Activated CD4-positive, alpha-beta memory T cell treated with anti-CD3 and anti-CD28 coated beads, Interleukin-2, amount 10 ng/mL, durations not matched to agents 7 days and 5 days (primary cell): ENCODE measurements at places on chromosomes 5 and 9. TPM values are rescaled to one million over a fixed set of nuclear protein-coding genes. Genes with fewer than 3 reads are reported as not detected.

DNA sequence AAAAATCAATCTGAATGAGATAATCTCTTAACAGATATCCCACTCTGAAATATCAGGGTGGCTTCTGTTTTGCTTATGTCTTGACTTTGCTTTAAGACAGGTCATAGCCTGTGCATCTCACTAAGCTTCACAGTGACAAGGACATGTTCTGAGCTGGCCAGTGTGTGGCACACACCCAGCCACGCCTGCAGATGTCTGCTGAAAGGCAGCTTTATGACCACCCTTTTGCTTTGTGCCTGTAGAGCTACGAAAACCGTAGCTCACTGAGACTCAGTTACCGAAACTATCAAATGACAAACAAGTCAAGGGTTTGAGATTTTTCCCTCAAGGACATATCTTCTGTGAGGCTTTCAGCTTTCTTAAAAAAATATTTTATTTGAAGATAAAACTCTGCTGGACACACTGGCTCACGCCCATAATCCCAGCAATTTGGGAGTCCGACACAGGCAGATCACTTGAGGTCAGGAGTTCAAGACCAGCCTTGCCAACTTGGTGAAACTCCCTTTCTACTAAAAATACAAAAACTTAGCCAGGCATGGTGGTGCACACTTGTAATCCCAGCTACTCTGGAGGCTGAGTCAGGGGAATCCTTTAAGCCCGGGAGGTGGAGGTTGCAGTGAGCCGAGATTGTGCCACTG, 233.2 kb downstream of the SPATA31A1 start:
- no peak overlapping the region for H3K27ac ChIP-seq
- no peak for DNase-seq
- H3K4me3 ChIP-seq, result no peak overlapping the region
- no peaks in the 10 kb centered on the region for H3K27me3 ChIP-seq
- H3K36me3 ChIP-seq, result no peaks in the 10 kb centered on the region

Gene TAF11L5
- not detected for total RNA-seq

GRCh38 chr5:165139262-165139661, 1633.8 kb downstream of the MAT2B start:
- DNase-seq, result no peak
- H3K27me3 ChIP-seq, result no peaks in the 10 kb centered on the region
- H3K27ac ChIP-seq, result no peak overlapping the region
- H3K36me3 ChIP-seq, result no peaks in the 10 kb centered on the region
- H3K4me1 ChIP-seq, result no peaks in the 10 kb centered on the region

GRCh38 chr5:149946118-149946517, 1.5 kb upstream of the PDE6A start:
- H3K27ac ChIP-seq, result no peak overlapping the region
- peaks cover 8% of the 10 kb centered on the region for H3K27me3 ChIP-seq
- H3K36me3 ChIP-seq, result no peaks in the 10 kb centered on the region
- no peak overlapping the region for H3K4me3 ChIP-seq
- no peak for DNase-seq
- H3K4me1 ChIP-seq, result no peaks in the 10 kb centered on the region

Gene S100Z
- total RNA-seq, result 2.6 TPM

Gene CYLC2
- not detected for total RNA-seq

GRCh38 chr9:133538851-133539833, 4.6 kb downstream of the ADAMTSL2 start:
- no peak overlapping the region for H3K27ac ChIP-seq
- DNase-seq, result no peak
- peaks cover 7% of the 10 kb centered on the region for H3K27me3 ChIP-seq
- H3K4me3 ChIP-seq, result no peak overlapping the region

DNA sequence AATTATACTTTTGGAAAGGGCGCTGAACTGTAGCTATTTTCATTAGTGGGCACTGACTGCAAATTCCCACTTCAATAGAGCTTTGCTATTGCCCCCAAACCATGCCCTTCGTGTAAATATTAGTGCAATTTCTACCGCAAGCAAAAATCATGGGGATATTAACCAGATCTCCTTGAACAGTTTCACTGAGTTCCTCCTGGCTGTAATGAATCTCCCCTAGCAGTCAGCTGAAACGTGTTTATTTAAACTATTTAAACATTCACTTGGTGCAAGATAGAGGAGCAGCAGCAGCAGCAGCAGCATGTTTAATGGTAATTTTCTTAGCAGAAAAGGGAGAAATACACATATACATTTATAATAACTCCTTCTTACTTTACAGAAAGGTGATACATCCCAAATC, 54.4 kb downstream of the ARRDC3 start:
- peaks cover 4% of the 10 kb centered on the region for H3K27me3 ChIP-seq
- H3K4me3 ChIP-seq, result no peak overlapping the region
- H3K36me3 ChIP-seq, result no peaks in the 10 kb centered on the region
- peaks cover 37% of the 10 kb centered on the region for H3K4me1 ChIP-seq

DNA sequence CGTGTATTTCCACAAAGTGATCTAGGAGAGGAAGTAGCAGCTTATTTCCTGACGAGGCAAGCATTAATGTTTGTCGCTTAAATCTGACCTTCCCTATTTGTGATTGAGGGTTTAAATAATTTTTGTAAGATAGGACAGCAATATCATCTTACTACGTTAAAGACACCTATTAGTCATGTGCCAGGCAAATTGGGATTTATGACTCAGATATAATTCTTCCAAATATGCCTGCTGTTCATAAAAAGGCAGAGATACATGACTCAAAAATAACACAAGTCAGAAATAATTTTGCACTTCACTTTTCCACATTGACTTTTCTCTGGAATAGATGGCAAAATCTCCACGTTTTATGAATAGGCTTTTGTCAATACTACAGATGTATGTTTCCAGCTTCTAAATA, 43.0 kb upstream of the CDH12 start:
- no peaks in the 10 kb centered on the region for H3K36me3 ChIP-seq
- no peaks in the 10 kb centered on the region for H3K27me3 ChIP-seq
- no peaks in the 10 kb centered on the region for H3K4me1 ChIP-seq
- H3K4me3 ChIP-seq, result no peak overlapping the region
- DNase-seq, result no peak

GRCh38 chr5:130974021-130974683, 190.9 kb downstream of the HINT1 start:
- DNase-seq, result no peak
- no peak overlapping the region for H3K27ac ChIP-seq
- H3K4me1 ChIP-seq, result no peaks in the 10 kb centered on the region
- no peaks in the 10 kb centered on the region for H3K36me3 ChIP-seq
- H3K27me3 ChIP-seq, result peaks cover 16% of the 10 kb centered on the region

Gene PRLR
- total RNA-seq, result not detected

DNA sequence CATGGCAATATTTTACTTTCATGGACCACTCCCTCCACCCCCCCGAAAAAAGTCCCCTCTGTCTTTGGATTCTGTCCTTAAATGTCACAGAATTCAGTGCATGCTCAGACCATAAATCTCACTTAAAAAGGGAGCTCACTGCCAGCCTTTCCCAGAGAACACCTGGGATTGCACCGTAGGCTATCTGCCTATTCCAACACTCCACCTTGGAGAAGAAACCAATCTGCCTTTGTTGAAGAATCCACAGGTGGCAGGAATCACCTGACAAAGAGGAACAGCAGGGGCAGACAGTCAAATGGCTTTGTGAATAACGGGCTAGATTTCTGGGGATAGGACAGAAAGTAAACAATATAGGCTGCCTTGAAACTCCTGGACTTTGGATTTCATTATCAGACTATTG, 306.7 kb upstream of the BRINP1 start:
- DNase-seq, result no peak
- H3K4me3 ChIP-seq, result no peak overlapping the region
- H3K36me3 ChIP-seq, result no peaks in the 10 kb centered on the region
- no peak overlapping the region for H3K27ac ChIP-seq

GRCh38 chr5:79263-79662, 12.7 kb upstream of the PLEKHG4B start:
- H3K4me1 ChIP-seq, result peaks cover 2% of the 10 kb centered on the region
- no peaks in the 10 kb centered on the region for H3K27me3 ChIP-seq
- H3K4me3 ChIP-seq, result no peak overlapping the region
- DNase-seq, result no peak
- peaks cover 5% of the 10 kb centered on the region for H3K36me3 ChIP-seq

- H3K27ac ChIP-seq, result no peak overlapping the region
- no peaks in the 10 kb centered on the region for H3K36me3 ChIP-seq
- H3K4me3 ChIP-seq, result no peak overlapping the region
- no peak for DNase-seq
- peaks cover 2% of the 10 kb centered on the region for H3K27me3 ChIP-seq
- no peaks in the 10 kb centered on the region for H3K4me1 ChIP-seq
These were observed 159.3 kb downstream of the NR3C1 start for GRCh38 chr5:143244000-143244736.

DNA sequence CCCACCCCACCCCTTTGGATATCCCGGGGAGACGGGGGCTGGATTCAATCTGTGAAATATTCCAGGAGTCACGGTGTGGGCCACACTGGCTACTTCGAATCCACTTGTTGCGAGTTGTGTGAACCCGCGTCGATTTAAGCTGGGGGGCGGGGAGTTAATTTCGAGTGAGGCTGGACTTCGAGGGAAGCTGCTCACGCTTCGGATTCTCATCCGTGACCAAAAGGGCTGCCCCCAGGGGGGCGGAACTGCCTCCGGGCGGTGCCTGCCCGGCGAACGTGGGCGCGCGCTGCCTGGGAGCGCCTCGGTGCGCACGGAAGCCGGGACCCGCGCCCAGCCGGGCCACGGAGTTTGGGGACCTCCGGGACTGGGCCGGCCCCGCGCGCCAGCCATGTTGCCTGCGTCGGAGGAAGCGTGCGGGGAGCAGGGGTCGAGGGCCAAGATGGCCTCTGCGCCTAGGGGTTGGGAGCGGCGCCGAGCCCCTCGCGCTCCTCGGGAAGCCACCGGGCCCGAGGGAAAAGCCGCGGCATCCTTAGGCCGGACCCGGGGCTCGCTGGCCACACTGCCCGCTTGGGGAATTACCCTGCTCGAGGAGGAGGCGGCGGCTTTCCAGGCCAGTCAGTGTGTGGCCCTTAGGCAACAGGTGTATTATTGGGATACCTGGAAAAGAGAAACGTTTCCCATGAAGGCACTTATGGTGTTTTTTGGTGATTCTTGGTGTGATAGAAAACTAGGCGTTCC, 975 bp downstream of the OCLN start:
- H3K4me1 ChIP-seq, result peaks cover 13% of the 10 kb centered on the region
- H3K4me3 ChIP-seq, result peak overlapping the region; percentile 65
- peaks cover 57% of the 10 kb centered on the region for H3K27me3 ChIP-seq
- no peak for DNase-seq
- no peak overlapping the region for H3K27ac ChIP-seq
- H3K36me3 ChIP-seq, result no peaks in the 10 kb centered on the region

DNA sequence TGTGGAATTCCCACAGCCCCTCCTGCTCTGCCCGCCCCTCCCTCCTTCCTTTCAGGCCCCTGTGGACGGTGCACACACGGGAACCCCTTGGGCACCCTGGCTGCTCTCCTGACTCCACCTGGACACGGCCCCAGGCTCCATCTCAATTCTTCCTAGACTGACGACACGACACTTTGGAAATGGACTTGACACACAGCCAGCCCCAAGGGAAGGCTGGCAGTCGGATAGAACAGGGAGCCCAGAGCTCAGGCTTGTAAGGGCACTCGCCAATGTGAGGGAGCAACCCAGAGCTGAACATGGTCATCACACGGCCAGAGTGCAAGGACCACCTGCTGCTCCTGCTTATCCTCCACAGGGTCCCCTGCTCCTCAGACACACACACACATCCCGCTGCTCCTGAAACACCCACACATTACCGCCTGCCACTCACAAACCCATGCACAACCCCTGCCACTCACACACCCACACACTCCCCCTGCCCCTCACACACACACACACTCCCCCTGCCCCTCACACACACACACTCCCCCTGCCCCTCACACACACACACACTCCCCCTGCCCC, 8.9 kb downstream of the SLC9A3 start:
- H3K4me3 ChIP-seq, result no peak overlapping the region
- peaks cover 11% of the 10 kb centered on the region for H3K27me3 ChIP-seq
- no peaks in the 10 kb centered on the region for H3K36me3 ChIP-seq
- no peak for DNase-seq
- H3K27ac ChIP-seq, result no peak overlapping the region

- DNase-seq, result no peak
- no peaks in the 10 kb centered on the region for H3K36me3 ChIP-seq
- no peak overlapping the region for H3K4me3 ChIP-seq
- H3K27ac ChIP-seq, result no peak overlapping the region
These were observed 307.3 kb upstream of the SGCD start for GRCh38 chr5:156019571-156020180.

GRCh38 chr5:72812488-72812887, 4.0 kb upstream of the TNPO1 start:
- no peaks in the 10 kb centered on the region for H3K36me3 ChIP-seq
- H3K27ac ChIP-seq, result no peak overlapping the region
- H3K27me3 ChIP-seq, result peaks cover 38% of the 10 kb centered on the region
- DNase-seq, result no peak

DNA sequence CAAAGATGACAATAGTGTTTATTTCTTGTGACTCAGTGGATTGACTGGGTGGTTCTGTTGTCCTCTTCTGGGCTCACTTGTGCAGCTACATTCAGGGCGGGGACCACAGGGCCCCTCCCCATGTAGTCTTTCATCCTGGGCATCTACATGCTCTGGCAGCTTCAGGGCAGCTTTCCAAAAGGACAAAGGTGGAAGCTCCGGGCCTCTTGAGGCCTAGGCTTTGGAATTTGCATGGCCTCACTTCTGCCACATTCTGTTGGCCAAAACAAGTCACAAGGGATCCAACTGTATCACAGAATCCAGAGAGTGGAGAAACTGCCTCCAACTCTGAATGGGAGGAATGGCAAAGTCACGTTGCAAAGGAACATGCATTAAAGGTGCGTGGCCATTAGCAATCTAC, 64.3 kb downstream of the ARHGAP26 start:
- DNase-seq, result no peak
- peaks cover 2% of the 10 kb centered on the region for H3K4me1 ChIP-seq
- H3K27me3 ChIP-seq, result no peaks in the 10 kb centered on the region
- H3K27ac ChIP-seq, result no peak overlapping the region
- H3K36me3 ChIP-seq, result no peaks in the 10 kb centered on the region

DNA sequence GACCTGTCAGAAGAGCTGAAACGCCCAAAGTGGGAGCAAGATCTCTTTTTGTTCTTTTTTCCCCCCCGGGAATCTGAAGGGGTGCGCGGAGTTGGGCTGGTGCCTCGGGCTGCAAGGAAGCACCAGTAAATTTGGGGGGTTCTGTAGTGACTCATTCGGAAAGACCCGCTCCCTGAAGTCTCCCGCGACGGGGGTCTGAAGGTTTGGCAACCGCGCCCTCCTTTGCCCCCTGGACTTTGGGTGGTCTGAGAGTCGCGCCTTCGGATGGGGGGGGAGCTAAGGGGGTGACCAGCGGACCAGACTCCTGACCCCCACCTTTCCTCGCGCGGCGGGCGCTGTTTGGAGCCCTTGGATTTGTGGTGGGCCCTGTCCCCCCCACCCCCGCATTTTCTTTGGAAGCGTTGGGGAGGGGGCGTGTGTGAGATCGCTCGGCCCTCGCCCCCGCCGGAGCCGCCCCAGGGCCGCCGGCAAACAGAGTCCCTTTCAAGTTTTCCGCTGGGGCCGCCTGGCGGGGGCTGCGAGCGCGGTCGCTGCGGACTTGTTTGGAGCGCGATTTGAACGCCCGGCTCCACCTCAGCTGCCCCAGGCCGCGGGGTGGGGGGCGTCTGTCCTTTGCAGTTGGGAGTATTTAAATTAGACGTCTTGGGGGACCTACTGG, 2.0 kb downstream of the CXXC5 start:
- H3K4me3 ChIP-seq, result peak overlapping the region; percentile 49
- no peaks in the 10 kb centered on the region for H3K36me3 ChIP-seq
- no peak for DNase-seq
- H3K27me3 ChIP-seq, result peaks cover 63% of the 10 kb centered on the region
- no peak overlapping the region for H3K27ac ChIP-seq

GRCh38 chr9:128633601-128634000, 23.0 kb downstream of the DYNC2I2 start:
- H3K27me3 ChIP-seq, result no peaks in the 10 kb centered on the region
- H3K36me3 ChIP-seq, result peaks cover 46% of the 10 kb centered on the region
- H3K27ac ChIP-seq, result no peak overlapping the region
- no peak for DNase-seq
